ENCODE measurements at places on chromosomes 2 and 18. TPM values are rescaled to one million over a fixed set of nuclear protein-coding genes. Genes with fewer than 3 reads are reported as not detected.

DNA sequence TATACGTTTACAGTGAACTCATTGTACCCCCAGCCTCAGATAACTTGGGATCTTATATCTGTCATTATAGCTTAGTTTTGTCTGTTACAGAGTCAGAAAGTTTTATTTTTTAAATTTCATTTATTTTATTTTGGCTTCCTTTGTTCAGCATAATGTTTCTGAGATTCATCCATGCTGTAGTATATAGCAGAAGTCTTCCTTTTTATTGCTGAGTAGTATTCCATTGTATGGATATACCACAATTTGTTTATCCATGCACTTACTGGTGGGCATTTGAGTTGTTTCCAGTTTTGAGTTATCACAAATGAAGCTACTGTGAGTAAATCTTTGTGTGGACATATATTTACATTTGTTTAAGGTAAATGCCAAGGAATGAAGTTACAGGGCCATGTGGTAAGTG lies 122.3 kb downstream of the ADCYAP1 start:
- DNase-seq = no peak

DNA sequence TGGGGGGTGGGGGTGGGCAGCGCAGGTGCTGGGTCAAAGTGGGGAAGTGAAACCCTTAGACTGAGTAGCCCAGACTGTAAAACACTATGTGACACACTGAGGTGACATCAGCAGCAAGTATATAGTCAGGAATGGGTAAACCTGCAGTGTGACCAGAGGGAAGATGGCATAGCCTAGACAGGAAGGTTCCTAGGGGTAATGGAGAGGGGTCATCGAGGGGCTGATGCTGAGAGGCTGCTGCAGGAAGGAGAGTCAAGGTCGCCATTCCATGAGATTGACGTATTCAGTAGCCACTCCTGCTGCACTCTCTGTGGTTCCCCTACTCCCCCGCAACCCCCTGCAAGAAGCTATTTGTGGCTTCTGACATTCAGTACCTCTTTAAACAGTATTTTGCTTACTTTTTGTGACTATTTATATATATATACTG lies 111.7 kb downstream of the CHST9 start:
- DNase-seq = no peak

- DNase-seq = no peak
These were observed 502.7 kb downstream of the RNF144A start for GRCh38 chr2:7419814-7420311.

- no peak for DNase-seq
These were observed 15.3 kb downstream of the FHL2 start for GRCh38 chr2:105383432-105384166.

- DNase-seq = peak; percentile 53
These were observed 41.0 kb downstream of the AGAP1 start for GRCh38 chr2:235534678-235535422.

DNA sequence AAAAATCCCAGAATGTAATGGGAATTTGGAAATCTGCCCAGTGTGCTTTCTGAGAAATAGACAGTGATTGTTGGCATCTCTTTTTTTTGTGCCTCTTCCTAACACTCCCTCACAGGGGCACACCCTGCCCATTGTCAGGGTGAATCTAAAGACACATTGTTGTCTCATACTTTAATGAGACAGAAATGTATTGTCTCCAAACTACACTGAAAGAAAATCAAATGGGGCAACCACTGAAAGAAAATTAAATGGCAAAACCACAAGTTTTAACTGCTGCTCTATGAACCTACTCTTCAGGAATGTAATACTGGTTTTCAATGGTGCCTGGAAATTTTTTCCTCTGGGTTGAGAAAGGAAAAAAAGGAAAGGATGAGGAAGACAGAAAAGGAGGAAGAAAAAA lies 43.2 kb upstream of the GLS start:
- no peak for DNase-seq

- DNase-seq = no peak
These were observed 228.3 kb upstream of the RAB12 start for GRCh38 chr18:8380926-8381325.

DNA sequence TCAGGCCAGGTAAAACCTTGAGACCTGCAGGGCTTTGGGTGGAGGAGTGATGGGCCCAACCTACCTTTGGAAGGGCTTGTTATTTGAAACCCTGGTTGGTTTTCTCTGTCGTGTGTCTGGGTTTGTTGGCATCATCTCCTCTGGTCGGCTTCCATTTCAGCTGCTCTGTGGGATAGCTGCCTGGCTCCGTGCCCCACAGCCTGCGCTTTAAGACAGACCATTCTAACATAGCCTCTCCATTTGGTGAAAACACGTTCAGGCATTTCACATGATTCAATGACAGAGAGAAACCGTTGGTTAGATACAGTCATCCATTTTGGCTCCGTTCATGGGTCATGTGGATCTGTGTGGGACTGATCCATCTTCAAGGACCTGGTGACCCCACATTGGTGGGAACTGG lies 37.0 kb upstream of the LYPD6B start:
- DNase-seq = no peak

GRCh38 chr2:199707593-199708185 lies 143.3 kb downstream of the FTCDNL1 start:
- no peak for DNase-seq

- DNase-seq = no peak
These were observed 462.6 kb downstream of the EPHA4 start for GRCh38 chr2:221109552-221109951.

Gene NAGK
- 105 TPM for total RNA-seq

Gene RESP18
- total RNA-seq = not detected

Gene TRABD2A
- 63.2 TPM for total RNA-seq

Gene ING5
- 24.6 TPM for total RNA-seq

Gene NPPC
- 0.39 TPM for total RNA-seq

Gene MDH1B
- 0.34 TPM for total RNA-seq

All from mucosa of descending colon (tissue), 3 donors.